ENCODE measurements at places on chromosomes 6 and 20. TPM values are rescaled to one million over a fixed set of nuclear protein-coding genes. Genes with fewer than 3 reads are reported as not detected.

DNA sequence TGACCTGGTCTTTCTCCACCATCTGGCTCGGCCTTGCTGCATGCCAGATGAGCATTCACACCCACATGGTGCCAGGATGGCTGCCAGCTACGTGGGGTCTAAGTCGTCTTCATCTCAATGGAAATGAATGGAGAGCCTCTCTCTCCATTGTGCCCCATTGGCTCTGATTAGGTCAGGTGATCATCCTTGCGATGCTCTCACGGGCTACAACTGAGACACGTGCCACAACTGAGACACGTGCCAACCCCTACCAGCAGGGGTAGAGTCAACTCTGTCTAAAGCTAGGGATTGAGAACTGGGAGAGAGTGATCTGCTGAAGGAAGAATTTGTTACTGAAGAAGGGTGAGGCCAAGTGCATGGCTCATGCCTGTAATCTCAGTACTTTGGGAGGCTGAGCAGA lies 67.3 kb upstream of the RALY start:
- H3K36me3 ChIP-seq: no peaks in the 10 kb centered on the region
- DNase-seq: no peak
- H3K27ac ChIP-seq: no peak overlapping the region
- H3K27me3 ChIP-seq: no peaks in the 10 kb centered on the region

- H3K36me3 ChIP-seq: peaks cover 26% of the 10 kb centered on the region
- peaks cover 26% of the 10 kb centered on the region for H3K4me1 ChIP-seq
- H3K27me3 ChIP-seq: no peaks in the 10 kb centered on the region
- H3K4me3 ChIP-seq: peak overlapping the region; percentile 79
Measured at GRCh38 chr6:12014027-12014872, 2.1 kb downstream of the HIVEP1 start.

The LST1 gene
- 6.7 TPM for total RNA-seq

DNA sequence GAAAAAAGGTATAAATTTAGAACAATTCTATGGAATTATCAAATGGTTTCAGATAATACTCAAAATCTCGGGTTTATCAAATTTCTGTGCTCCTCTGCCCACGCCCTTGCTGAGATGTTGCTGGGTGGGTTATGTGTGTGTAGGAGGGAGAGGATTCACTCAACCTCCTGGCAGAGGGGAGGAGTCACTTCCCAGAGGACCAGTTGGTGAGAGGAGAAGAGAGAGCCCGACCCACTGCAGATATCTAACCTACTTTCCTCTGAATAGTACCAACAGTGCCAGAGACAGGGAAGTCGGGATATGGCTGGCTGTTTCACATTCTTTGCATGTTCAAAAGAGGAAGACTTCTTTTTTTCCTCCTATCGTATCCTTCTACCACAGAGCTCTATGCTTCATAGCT lies 187.1 kb upstream of the MAN1A1 start:
- H3K36me3 ChIP-seq: no peaks in the 10 kb centered on the region
- no peak for DNase-seq
- peaks cover 4% of the 10 kb centered on the region for H3K4me1 ChIP-seq

DNA sequence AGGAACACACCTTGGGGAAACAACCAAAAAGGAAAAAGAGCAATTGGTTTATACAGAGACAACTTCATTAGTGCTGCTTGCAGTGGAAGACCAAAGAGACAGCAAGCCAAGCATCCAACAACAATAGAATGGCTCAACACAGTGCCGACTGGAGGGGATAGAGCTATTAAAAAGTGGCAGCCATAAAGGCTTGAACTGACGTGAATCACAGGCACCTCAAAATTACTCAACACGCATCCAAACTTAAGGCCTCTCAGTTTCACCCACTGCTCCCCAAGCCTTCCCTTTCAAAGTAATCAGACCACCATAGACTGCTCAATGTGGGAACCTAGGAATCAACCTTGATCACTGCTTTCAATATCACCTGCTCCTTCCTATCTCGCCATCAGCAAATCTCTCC lies 9.7 kb downstream of the TNFRSF21 start:
- H3K27ac ChIP-seq: no peak overlapping the region
- H3K4me3 ChIP-seq: no peak overlapping the region
- H3K27me3 ChIP-seq: no peaks in the 10 kb centered on the region
- peaks cover 85% of the 10 kb centered on the region for H3K4me1 ChIP-seq
- DNase-seq: no peak
- no peaks in the 10 kb centered on the region for H3K36me3 ChIP-seq

The CD24 gene
- 132 TPM for total RNA-seq

DNA sequence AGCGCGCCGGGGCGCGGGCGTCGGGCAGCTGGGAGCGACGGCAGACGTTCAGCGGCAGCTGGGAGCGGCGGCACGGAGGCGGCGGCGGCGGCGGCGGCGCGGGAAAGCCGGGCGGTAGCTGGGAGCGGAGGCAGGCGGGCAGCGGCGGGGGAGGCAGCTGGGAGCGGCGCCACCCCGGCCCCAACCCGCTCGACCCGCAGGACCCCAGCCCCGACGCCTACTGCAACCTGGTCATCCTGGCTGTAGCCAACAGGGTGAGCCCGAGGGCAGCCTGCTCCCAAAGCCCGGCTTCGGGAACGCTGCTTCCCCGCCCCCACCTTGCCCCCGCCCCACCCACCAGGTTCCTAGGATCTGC lies 8.9 kb downstream of the CCM2L start:
- H3K4me1 ChIP-seq: peaks cover 12% of the 10 kb centered on the region
- peak overlapping the region; percentile 53 for H3K4me3 ChIP-seq
- H3K27me3 ChIP-seq: peaks cover 98% of the 10 kb centered on the region
- no peak for DNase-seq
- no peak overlapping the region for H3K27ac ChIP-seq
- H3K36me3 ChIP-seq: no peaks in the 10 kb centered on the region

GRCh38 chr20:15913391-15914025 lies 659.7 kb downstream of the KIF16B start:
- H3K27ac ChIP-seq: no peak overlapping the region
- peaks cover 10% of the 10 kb centered on the region for H3K4me1 ChIP-seq
- no peak for DNase-seq
- H3K27me3 ChIP-seq: no peaks in the 10 kb centered on the region
- H3K4me3 ChIP-seq: no peak overlapping the region

The SRMS gene
- total RNA-seq: 3.5 TPM

GRCh38 chr6:166463359-166464067 lies 80.8 kb upstream of the MPC1 start:
- peaks cover 7% of the 10 kb centered on the region for H3K4me1 ChIP-seq
- H3K4me3 ChIP-seq: no peak overlapping the region
- peaks cover 74% of the 10 kb centered on the region for H3K36me3 ChIP-seq
- no peak overlapping the region for H3K27ac ChIP-seq
- DNase-seq: no peak
- no peaks in the 10 kb centered on the region for H3K27me3 ChIP-seq

DNA sequence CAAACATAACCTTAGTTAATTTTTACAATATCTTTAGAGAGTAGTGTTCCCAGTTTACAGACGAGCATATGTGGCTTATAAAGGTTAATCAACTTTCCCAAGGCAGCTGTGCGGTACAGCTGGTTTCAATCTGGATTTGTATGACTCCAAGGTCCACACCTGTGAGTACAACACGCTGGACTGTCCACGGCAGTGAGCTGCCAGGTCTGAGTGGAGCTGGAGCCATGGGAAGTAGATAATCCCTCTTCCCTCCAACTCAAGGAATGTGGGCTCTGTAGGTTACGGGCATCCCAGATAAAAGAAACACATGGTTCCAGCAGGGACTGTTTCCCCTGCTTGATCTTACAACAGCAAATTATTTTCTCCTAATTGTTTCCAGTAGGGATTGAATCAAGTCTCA lies 102.2 kb downstream of the SOD2 start:
- no peaks in the 10 kb centered on the region for H3K36me3 ChIP-seq
- no peak for DNase-seq
- H3K27ac ChIP-seq: no peak overlapping the region
- no peaks in the 10 kb centered on the region for H3K4me1 ChIP-seq
- no peak overlapping the region for H3K4me3 ChIP-seq
- no peaks in the 10 kb centered on the region for H3K27me3 ChIP-seq

The TRPC4AP gene
- total RNA-seq: 67.4 TPM

DNA sequence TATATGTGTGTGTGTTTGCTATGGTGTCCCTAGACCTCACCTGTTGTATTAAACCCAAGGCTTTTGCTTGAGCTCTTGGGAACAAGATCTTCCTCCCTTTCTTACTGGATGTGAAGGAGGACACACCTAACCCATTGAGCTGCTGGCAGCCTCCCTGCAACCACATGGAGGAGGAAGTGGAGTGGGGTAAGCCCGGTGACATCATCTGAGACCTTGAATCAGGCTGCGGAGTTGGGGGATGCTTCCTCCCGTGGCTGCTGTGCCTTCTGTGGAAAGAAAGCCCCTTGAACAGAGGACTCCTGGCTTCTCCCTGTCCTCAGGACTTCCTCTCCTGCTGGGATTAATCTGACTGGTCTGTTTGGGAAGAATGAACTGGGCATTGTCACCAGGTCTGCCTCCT lies 3.3 kb downstream of the CST11 start:
- no peaks in the 10 kb centered on the region for H3K4me1 ChIP-seq
- DNase-seq: peak; percentile 41
- no peak overlapping the region for H3K4me3 ChIP-seq
- no peaks in the 10 kb centered on the region for H3K36me3 ChIP-seq
- H3K27me3 ChIP-seq: no peaks in the 10 kb centered on the region

All from stomach (tissue), 19 donors.